Stimulated activated CD4-positive, alpha-beta T cell treated with anti-CD3 and anti-CD28 coated beads, Interleukin-15, amount 100 ng/mL, for 1 hour (primary cell): ENCODE measurements at places on chromosomes 2 and 18.

DNA sequence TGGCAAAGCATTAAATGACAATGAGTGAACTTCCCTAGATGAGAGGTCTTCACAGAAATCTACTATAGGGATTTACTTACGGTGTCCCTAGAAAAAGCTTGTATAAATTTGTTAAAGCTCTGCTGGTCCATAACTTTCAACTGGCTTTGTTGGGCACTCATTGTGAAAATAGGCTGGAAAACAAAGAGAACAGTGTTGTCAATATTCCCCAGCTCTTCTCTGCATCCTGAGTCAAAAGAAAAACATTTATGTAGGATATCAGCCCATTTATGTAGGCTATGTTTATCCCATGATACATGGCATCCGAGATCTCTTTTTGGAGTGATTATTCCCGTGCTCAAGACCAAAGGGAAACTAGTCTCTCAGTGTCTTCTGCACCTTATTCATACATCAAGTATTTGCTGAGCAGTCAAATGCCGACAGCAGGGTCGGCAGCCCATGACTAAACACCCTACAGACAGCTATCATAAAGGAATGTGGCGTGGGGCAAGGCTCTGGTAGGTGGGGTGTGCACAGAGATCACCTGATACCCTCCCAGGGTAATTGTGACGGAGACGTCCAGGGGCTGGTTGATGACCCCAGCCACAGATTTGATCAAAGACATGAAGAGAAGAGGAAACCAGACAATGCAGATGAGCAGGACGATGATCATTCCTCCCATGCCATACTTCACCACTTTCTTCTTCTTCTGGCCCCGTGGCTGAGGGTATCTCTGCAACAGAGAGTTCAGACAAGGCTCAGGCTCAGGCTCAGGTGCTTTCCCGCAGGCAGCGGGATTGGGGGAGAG is 155.9 kb downstream of the NAPG start:
- no peak for DNase-seq

GRCh38 chr2:43824951-43825493 is 13.6 kb downstream of the ABCG5 start:
- no peak for DNase-seq

GRCh38 chr18:35478520-35479435 is 19.0 kb downstream of the INO80C start:
- DNase-seq, result no peak

DNA sequence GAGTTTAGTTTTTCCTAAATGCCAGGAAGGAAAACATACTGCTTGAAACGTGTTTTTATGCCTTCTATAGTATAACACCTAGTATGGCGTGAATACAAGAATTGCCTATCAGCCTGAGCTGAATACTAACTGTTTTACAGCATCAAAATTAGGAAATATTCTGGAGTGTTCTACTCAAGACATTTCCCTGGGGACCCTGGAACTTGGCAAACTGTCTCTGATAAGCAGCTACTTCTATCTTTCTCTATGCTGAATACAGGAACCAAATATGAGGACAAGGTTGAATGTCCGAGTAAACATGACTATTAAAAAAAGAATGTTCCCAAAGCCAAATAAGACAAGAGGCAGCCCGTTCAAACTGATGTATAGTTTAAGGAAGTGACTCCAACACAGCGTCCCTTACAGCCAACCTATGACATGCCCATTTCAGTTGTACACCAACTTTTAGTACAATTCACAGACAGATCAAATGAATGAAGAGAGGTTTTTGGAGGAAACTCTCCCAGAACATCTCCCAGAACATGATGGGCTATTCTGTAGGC is 951.3 kb upstream of the ACVR2A start:
- DNase-seq, result no peak

DNA sequence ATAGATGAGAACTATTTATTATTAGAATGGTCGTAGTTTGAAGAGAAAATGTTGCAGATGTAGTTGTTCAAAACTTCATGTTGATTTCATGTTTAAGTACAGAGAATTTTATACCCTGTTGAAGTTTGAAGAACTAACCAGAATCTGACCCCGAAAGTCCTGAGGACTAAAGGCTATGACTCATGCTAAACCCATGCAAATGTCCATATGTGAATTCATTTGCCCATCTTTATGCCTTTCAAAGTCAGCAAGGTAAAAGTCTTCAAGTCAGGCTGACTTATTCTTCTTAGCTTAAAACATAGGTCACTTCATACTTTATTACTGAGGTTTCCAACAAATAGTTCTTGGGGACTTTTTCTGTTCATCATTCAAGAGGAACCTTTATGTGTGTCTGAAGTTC is 185.5 kb downstream of the CCDC85A start:
- no peak for DNase-seq

DNA sequence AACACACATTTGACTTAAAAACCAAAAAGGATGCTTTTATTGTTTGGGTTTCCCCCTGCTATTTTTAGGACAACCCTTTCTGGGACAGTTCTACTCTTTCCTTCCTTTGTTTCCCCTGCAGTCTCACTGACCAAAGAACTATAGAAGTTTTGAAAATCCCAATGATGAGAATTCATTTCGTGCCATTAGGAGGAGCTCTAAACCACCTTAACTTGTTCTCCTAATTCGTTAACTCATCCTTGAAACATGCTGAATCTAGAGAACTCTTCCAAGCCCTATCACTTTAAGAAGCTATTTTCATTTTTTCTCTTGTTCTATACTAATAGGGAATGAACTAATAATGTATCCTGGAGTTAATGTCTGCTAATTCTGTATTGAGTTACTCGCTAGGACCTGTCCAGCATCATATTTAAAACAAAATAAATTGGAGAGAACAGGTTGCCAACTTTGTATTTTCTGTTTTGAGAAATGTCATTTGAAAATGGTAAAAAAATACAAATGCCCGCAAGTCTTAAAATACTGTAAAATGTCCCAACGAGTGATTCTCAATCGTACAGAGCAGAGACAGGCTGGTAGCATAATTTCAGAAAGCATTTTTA is 62.9 kb downstream of the AFTPH start:
- no peak for DNase-seq

DNA sequence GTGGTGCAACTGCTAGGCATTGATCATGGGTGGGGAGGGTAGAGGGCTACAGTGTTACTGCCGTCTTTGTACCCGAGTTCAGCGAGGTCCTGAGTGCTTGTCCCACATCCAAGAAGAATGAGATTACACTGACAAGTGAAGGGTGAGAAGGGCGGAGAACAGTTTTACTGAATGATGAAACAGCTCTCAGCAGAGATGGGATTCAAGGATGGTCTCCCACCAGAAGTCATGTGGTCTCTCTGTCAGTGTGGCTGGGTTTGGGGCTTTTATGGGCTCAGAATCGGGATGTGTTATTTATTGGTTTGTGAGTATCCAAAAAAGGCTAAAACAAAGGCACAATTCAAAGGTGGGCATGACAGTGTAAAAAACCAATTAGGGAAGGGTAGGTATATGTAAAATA is 10.8 kb upstream of the ASB1 start:
- no peak for DNase-seq

GRCh38 chr2:23592898-23593751 is 208.1 kb downstream of the KLHL29 start:
- DNase-seq, result no peak

DNA sequence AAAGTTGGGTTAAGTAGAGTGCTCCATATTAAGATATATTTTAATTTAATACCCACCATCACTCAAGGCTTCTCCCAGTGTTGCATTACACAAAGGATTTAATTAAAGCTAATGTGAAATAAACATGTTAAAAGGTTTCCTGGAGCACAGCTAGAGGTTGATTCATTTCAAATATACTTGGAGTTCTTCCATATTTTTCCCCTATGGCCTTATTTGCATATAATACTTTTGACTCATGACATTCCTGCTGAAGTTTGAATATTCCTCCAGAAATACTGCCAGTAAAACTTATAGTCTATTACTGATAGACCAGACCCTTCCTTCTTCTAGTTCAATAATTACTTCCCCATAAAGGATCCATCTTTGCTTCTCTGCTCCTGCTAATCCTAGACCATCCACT is 227.5 kb downstream of the GULP1 start:
- no peak for DNase-seq

- DNase-seq, result no peak
Observed at GRCh38 chr18:39455285-39455684, 1889.7 kb upstream of the CELF4 start.

GRCh38 chr2:17557596-17557995 is 17.1 kb downstream of the VSNL1 start:
- no peak for DNase-seq

GRCh38 chr2:45280794-45281193 is 271.5 kb upstream of the SIX2 start:
- DNase-seq, result no peak

- no peak for DNase-seq
Observed at GRCh38 chr2:158997037-158997790, 28.8 kb downstream of the TANC1 start.

- no peak for DNase-seq
Observed at GRCh38 chr18:55124078-55124763, 165.0 kb upstream of the CCDC68 start.

- no peak for DNase-seq
Observed at GRCh38 chr2:222728621-222729020, 57.2 kb downstream of the MOGAT1 start.

DNA sequence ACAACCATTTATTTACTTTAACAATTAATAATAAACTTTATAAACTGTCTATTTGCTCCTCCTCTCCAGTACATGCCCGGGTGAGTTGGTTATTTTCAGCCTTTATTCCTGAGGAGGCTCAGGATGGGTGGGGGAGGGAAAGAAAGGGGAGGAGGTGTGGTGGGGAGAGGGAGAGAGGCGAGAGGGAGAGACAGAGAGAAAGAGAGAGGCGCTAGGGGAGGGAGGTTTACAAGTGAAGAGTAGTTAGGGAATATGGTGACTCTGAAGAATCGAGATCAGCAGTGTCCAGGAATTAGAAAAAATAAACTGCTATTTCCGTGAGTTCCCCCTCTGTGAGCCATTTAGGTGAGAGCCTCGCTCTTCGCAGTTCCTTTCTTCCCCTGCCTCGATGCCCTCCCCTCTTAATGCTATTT is 138.9 kb downstream of the MEIS1 start:
- DNase-seq, result no peak

DNA sequence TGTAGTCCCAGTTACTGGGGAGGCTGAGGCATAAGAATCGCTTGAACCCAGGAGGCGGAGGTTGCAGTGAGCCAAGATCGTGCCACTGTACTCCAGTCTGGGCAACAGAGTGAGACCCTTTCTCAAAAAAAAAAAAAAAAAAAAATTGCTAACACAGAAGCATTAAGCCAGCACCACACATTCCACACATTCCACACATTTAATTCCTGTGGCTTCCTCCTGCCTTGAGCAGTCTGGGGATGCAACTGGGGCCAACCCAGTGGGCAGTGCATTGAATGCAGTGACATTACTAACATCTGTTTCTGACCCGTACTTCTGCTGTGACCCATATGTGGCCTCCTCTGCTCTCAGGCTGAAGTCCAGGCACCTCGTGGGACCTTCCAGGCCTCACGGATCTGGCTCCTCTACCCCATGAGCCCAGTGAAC is 107.0 kb downstream of the BCL2L11 start:
- no peak for DNase-seq

DNA sequence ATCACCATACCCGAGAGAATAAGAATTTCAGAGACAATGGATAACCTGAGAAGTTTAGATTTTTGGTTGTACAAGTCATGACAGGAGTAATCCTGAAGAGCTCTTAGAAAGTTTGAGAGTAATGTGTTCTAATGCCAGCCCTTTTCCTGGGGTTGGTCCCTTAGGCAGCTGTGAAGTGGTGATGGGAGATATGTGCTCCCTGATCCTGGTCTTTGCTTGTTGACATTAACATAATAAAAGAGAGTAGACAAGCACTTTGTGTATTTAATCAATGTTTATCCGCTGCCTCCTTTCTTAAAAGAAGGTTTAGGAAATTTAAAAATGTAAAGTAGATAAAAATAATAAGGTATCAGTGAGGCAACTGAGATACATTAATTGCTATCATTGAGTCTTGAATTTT is 13.8 kb upstream of the DSC3 start:
- no peak for DNase-seq

DNA sequence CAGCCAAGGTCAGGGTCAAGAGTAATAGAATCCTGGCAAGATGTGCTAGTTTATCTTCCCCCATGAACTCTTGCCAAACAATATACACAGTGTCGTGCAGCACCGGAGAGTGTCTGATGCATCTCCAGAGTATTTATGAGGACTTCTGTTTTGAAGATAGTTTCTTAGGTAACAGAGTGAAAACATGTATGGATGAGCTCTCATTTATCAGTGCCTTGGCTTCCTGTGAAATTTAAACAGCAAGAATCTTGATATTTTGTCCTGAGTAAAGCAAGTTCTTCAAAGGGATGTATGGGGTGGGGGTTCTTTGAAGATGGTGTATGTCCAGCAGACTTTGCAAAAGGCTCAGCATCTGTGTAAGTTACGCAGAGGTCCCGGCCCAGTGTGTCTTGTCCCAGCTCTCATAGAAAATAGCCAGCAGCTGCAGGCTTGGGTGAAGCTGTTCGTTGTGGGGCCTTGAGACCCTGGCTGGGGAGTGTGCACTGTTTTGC is 361.0 kb upstream of the NT5C1B start:
- no peak for DNase-seq

DNA sequence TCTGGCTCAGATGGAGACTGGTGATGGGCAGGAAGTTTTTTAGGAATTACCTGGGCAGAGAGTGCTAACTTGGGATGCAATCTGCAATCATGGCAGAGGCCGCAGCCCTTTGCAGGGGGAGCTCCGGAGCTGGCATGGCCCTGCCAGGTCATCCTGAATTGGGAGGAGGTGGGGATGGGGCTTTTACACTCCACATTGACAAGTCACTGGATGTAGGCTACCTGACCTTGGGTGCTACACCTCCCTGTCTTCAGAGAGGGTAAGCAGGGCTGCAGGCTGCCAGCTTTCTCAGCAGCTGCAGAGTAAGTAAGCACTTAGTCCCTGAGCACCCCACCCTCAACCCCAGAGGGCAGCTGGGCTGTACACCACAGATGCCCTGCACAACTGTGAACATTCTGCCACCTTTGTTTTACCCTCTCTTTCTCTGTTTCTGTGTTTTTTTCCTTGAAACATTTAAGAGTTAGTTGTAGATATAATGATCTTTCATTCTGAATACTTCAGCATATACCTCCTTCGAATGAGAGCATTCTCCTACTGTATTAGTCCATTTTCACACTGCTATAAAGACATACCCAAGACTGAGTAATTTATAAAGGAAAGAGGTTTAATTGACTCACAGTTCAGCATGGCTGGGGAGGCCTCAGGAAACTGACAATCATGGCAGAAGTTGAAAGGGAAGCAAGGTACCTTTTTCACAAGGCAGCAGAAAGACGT is 6.8 kb upstream of the HS1BP3 start:
- no peak for DNase-seq

- DNase-seq, result no peak
Observed at GRCh38 chr2:37570773-37571586, 100.5 kb downstream of the CDC42EP3 start.

- no peak for DNase-seq
Observed at GRCh38 chr2:62267696-62268095, 71.8 kb downstream of the B3GNT2 start.

GRCh38 chr2:161419638-161420190 is 3.6 kb downstream of the TBR1 start:
- DNase-seq, result no peak

DNA sequence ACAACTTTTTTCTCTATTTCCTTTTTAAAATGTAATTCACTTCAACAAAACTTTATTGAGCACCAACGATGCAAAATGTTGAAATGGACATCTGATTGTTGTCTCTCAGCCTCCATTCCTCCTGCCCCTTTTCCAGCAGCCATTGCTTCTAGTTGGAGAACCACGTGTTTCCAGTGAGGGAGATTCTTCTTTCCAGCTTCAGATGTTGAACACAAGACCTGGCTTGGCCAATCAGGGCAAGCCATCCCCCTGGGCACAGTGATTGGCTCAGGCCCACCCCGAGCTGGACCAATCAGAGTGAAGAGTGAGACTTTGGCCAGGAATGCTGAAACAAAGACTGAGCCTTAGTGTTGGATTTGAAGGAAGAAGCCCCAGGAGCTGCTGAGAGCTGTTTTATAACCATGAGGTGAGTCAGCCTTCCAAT is 59.0 kb downstream of the E2F6 start:
- no peak for DNase-seq
